ENCODE measurements at places on chromosomes 2 and 18.

DNA sequence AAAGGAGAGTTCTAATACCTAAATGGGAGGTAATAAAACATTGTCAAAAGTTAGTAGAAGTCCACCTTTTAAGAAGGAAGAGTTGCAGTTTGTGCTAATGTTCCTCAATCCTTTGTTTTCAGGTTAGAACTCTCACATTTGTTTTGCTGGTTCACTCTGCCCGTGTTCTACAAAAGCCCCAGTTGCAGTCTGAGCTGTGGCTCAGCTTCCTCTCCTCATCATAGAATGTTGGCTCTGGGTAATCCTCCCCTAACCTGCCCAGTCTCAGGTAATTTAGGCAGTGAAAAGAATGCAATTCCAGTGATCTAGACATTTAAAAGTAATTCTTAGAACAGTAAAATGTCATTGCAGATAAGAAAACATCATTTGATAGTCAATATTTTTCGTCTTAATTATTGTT lies 1410.4 kb upstream of the ZEB2 start:
- DNase-seq, result no peak

GRCh38 chr2:136394136-136395060 lies 276.4 kb upstream of the CXCR4 start:
- no peak for DNase-seq

DNA sequence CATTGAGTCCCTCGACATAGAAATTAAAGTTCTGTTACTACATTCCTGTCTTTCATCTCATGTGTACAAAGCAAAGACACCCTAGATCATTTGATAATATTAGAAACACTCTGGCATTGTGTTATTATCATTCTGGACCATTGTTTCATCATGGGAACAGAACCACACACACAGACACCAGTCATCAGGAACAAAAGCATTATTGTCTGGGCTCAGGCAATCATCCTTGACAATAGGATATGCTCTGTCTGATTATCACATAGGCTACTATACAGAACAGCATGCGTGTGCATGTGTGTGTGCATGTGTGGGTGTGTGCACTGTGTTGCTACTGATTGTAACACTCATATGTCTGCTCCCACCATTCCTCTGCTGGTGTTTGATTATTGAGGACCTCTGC lies 242.5 kb downstream of the SH3BP4 start:
- no peak for DNase-seq

DNA sequence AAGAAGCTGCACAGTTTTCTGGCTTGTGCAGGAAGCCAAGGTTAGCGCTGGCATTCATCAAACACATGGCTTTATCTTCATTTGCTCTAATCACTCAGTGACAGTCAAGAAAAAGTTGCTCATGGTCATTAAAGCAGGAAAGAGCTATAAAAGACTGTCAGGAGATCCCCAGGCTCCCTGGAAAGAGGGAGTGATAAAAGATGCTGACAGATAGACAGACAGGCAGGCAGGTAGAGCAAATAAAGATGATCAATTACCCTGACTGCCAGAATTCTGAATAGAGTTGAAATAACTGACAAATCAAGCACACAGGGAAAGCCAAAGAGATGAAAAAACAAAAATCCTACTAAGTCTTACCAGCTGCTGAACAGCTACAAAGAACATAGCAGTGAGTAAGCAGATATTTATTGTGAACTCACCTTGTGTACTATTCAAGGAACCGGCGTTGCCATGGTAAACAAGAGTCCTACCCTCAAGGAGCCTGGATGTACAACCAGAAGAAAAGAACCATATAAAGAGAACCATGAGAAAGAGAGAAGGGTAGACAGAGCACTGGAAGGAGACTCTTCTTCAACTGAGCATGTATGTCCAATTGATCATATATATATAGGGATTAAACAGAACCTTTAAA lies 68.0 kb downstream of the RNF152 start:
- no peak for DNase-seq

GRCh38 chr18:39424261-39424660 lies 1858.7 kb upstream of the CELF4 start:
- DNase-seq, result no peak

- DNase-seq, result no peak
Observed at GRCh38 chr2:195304310-195304709, 352.7 kb upstream of the SLC39A10 start.

DNA sequence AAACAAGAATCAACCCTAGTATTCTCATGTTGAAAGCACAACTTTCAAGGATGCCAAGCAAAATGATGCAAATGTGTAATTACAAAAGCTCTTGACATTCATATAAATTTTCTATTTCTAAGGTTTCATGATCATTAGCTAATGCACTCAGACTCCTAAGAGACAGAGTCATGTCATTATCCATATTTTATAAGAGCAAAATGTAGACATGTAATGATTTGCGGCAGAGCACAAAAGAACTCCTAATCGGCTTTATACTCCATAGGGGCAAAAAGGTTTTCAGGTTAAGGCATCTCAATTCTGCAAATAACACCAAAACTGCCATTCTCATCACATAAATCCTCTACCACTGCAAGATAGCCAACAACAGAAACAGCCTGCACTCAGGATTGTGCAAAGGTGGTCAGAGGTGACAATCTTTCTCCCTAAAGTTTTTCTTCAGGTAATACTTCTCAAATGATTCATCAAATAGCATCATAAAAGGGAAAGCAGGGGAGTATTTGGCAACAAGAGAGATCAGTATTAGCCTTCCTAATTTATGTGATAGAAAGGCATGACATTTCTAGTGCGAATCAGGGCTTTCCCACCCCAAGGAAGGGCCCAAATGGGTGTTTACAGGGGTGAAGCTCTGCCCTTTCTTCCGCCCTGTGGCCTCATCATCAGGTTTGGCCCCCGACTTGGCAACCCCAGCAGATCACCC lies 64.7 kb downstream of the STK39 start:
- DNase-seq, result no peak

DNA sequence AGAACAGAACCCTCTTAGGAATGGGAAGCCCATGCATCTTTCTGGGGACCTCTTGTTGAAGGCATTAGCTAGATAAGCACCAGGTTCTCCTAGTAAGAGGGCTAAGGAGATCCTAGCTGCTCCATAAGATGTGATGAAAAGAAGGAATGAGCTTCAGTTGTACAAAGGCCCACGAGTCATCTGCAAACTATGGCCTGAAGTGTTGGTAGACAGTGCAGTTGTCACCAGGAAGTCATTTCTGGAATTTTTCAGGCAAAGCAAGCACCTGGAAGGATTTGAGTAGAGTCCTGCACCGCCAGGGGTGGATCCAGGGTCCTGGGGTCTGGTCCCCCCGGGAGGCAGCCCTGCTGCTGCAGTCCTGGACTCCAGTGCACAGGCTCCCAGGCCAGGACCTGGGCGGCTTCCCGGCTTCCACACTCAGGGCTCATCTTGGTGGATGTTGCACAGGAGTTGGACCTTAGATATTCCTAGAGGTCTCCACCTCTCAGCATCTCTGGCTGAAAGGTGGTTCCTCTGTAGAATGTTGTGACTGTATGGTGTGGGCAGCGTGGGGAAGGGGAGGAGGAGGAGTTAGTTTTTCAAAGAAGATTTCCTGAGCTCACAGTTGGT lies 85.3 kb downstream of the LDLRAD4 start:
- no peak for DNase-seq

GRCh38 chr2:160264308-160264707 lies 64.2 kb upstream of the ITGB6 start:
- DNase-seq, result no peak

GRCh38 chr2:209208211-209208610 lies 215.6 kb upstream of the MAP2 start:
- no peak for DNase-seq

GRCh38 chr18:57984490-57985115 lies 59.4 kb upstream of the NEDD4L start:
- no peak for DNase-seq

DNA sequence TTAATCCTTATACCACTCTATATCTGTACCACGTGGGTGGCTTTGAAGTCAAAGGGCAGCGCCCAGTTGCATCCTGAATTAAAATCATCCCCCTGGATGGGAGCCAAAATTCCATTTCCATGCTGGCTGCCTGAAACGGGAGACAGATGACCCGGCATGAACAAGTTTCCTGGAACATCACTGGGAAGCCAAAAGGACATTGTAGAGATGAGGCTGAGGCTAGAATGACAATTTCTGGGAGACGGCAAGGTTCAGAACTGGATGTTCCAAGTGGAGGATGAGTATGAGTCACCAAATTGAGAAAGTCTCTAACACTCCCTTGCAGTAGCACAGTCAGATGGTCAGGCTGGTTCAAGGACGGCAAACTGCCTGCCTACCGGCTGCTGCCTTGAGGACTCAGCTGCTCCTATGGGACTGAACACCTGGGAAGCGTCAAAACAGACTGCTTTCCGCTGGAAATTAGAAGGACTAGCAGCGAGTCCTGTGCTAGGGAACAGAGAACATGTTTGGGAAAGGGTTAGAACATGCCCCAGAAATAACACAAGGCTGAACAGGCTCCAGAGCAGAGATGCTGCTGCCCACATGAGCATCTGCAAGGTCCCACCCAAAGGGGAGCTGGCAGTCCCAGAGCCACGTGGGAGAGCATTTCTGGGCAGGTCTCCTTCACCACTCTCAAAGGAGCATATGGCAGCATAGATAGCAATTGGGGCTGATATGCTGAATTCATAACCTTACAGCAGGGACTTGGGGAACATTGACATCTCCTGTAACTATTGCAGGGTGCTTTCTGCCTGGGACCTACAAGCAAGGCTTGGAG lies 32.0 kb downstream of the YPEL5 start:
- DNase-seq, result no peak

DNA sequence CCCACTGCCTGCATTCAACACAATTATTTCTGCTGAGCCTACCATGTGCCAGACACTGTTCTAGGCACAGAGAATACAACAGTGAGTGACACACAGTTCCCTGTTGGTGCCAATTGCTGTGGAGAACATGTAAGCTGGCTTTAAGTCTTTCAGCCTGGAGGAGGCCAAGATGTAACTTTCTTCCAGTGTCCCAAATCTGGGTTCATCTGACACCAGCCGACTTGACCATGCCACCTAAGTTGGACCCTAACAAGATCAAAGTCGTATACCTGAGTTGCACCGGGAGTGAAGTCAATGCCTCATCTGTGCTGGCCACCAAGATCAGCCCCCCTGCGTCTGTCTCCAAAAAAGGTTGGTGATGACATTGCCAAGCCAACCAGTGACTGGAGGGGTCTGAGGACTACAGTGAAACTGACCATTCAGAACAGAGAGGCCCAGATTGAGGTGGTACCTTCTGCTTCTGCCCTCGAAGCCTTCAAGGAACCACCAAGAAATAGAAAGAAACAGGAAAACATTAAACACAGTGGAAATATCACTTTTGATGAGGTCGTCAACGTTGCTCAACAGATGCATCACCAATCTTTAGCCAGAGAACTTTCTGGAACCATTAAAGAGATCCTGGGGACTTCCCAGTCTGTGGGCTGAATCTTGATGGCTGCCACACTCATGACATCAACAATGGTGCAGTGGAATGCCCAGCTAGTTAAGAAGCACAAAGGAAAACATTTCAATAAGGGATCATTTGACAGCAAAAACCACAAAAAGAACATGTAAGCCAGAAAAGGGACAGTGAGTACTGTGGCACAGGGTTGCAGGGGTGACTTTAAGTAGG lies 6.3 kb downstream of the TRABD2A start:
- no peak for DNase-seq

- no peak for DNase-seq
Observed at GRCh38 chr2:65204461-65205210, 23.0 kb upstream of the ACTR2 start.

DNA sequence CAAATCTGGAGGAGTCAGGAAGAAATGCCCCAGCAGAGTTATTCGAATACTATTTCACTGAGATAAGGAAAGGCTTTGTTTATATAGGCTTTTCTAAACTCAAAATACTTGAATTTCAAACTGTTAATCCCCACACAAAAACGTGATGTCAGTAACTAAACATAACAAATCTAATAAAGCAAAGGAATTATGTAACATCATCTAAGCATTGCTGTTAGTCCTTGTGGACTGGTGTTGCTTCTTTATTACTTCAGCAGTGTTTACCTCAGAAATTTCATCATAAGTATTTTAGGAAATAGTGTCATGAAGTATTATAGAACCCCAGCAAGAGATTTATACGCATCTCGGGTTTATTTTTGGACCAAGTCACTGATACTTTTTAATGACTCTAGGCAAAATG lies 19.7 kb upstream of the SANBR start:
- DNase-seq, result no peak

DNA sequence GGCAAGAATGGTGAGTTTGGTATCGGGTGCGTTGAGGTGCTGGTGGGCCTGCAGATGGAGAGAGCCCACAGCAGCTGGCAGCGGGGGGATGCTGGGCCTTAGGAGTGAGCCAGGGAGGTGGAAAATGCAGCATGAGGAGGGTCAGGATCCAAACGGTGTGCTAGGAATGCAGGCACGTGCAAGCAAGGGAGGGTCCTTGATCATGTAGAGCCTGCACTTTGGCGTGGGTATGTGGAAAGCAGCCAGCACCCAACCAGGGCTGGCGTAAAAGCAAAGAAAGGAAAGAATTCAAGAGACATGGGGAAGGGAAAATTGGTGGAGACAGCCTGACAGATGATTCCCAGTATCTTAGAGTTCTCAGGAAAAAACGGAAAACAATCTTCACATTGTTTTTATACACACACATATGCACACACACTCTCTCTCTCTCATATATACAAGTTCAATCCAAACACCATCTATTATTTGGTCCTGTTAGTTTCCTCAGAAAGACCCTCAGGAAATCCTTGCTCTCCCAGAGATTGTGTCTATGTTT lies 46.3 kb downstream of the LTBP1 start:
- DNase-seq, result no peak

- DNase-seq, result no peak
Observed at GRCh38 chr2:9992427-9993187, 41.1 kb downstream of the GRHL1 start.

DNA sequence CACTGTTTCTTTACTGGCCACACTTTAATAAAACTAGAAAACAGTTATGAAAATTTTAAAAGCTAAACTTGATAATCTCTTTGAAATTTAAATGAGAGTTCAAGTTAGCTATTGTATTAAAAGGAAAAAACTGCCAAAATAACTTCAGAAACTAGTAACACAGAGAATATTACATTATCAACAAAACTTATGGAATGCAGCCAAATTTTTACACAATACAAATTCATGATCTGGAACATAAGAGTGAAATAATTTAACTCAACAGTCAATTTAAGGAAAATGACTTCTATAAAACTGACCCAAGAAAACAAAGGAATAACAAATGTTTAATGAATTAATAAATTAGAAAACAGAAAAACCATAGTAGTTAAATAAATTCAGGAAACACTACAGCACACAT lies 65.0 kb downstream of the TCF4 start:
- DNase-seq, result no peak

Measured in T-helper 1 cell (primary cell).